ENCODE measurements at places on chromosomes 6 and 20.

GRCh38 chr6:167872538-167873210, 46.0 kb downstream of the AFDN start:
- no peak for DNase-seq

DNA sequence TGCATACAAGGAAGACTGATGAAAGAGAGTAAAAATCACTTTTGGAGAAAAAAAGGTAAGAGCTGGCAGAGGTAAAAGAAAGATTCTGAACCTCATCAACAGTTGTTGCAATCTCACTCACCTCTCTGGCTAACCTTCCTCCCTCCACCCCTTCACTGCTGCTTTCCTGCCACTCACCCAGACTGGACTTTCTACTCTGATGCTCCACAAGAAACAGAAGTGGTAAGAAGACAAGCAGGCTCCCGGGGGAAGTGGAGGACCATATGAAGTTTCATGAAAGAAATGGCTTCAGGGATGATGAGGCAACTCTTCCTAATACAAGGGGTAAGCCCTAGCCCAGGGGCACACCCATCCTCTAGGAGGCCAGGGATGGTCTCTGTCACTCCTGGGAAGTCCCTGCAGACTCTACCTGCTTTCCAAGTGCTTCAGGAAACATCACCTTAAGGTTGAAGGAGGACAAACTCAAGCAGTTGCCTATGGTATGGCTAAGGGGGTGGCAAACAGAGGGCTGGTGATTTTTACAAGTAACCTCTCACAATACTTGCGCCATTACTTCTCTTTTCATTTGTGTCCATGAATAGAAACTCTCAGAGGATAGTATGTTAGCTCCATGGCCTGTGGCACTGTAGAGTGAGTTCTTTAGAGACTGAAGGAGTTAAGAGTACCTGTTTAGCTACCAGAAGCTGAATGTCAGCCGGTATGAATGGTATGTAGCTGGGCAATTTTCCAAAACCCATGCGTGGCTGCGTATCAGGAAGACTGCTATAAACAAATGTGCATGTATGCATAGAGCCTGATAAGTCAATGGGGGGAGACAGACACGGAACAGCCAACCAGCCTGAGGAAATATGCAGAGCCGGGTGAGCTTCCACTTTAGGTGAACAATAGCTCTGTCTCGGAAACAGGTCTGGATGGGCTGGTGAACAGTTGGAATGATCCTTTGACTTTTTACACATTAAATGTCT, 112.0 kb downstream of the BACH2 start:
- DNase-seq, result no peak

GRCh38 chr6:142635130-142635529, 309.8 kb downstream of the HIVEP2 start:
- DNase-seq, result no peak

DNA sequence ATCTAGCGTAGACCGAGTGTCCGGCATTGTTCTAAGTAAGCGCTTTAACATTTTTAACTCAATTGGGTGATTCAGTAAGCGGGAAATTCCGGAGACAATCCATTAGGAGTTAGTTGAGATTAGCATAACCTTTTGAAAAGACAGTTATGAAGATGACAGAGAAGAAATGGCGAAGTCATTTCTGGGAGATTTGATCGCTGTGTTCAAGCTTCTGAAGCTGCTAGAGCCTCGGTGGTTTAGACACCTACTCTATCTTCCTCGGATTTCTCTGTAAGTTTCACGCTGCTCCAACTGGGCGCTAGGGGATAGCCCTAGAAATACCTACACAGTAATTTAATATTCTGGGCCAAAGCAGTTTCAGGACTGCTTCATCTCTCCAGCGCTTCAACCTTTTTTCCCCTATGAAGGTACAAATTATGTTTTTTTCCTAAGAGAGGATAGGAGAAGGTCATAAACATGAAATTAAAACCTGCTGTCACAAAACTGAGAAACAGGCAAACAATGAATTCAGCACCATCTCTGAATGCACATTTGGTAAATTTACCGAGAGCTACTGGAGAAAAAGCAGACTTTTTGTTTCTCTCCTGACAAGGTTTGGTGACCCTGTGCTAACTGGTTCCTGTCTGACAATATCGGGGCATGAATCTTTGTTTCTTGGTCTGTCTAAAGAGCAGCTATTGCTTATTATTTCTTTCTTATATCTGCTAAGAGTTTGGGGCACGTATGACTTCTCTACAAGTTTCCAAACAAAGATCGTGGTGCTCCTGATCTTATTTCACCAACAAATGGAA, 22.4 kb downstream of the ZNF311 start:
- DNase-seq, result peak; percentile 57

- no peak for DNase-seq
These were observed 249.0 kb downstream of the UTRN start for GRCh38 chr6:144534180-144534579.

GRCh38 chr6:142376115-142376514, 74.3 kb downstream of the ADGRG6 start:
- no peak for DNase-seq

DNA sequence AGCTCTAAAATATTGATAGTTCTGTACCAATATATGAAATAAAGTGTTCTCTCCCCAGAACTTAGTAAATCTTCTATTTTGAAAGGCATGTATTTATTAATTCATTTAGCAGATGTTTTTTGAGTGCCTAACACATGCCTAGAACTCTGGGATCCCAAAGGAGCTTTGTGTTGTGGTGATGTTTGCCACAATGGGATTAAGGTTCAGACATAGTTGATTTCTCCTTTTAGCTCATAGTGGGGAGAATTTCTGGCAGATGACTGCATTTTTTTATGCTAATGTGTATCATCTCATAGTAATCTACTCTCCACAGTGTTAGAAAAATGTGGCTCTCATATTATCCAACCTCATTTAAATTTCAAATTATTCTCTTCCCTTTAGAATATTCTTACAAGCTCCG, 21.7 kb downstream of the MYB start:
- no peak for DNase-seq

GRCh38 chr20:23998392-23998791, 9.8 kb upstream of the GGTLC1 start:
- DNase-seq, result no peak
